DMS53 (cell line): ENCODE measurements at places on chromosomes 12 and 14.
A peak's percentile ranks its signal among the peaks of the same experiment; 100 is the strongest.

DNA sequence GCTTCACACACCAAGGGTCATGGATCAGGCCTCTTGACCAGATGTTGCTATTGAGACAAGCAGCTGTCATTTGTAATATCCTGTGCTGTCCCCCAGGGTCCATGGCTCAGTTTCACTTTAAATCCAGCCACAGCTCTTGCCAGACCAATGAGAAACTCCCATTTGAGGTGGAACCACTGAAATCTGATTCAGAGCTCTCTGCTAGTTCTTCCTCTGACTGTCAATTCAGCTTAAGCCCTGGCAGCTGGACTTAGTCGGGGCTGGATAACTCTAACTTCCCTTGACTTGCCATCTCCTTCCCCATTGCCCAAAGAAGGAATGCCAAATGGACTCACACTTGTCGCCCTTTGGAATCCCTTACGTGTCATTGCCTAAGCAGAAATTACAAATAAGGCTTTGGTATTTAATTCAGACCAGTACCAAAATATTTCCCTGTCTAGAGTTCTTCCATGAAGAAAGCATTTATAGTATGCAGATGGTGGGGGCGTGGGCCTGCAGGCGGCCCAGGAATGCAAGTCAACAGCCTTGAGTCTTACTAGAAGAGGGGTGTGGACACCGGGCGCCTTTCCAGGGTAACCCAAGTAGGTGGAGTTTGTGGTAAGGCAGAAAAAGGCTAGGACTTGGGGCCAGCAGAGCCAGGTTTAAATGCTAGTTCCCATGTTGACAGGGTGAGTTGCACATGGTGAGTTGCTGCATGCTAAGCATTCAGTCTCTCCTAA, 96.9 kb upstream of the TMPO start:
- no peak for DNase-seq

GRCh38 chr14:93744876-93745275, 43.4 kb downstream of the PRIMA1 start:
- no peak for DNase-seq

- peak; percentile 55 for DNase-seq
These were observed 713 bp downstream of the FRMD6 start for GRCh38 chr14:51652168-51653078.

DNA sequence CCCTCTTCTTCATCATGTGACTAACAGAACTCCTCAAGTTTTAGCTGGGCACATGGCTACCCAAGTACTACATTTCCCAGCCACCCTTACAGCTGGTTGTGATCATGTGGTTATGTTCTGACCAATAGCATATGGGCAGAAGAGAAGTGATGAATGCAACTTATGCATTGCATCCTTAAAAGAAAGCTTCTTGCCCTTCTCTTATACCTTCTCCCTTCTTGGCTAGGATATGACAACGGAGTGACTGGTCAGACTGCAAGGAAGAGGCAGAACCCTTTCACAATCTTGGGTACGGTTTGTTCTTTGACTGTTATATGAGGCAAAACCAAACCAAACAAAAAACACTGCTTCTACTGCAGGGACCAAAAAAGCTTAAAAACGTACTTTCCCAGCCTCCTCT, 66.5 kb upstream of the MAX start:
- no peak for DNase-seq

GRCh38 chr14:56056031-56056430, 62.2 kb upstream of the PELI2 start:
- no peak for DNase-seq

GRCh38 chr14:32374155-32374554, 45.1 kb downstream of the AKAP6 start:
- no peak for DNase-seq

DNA sequence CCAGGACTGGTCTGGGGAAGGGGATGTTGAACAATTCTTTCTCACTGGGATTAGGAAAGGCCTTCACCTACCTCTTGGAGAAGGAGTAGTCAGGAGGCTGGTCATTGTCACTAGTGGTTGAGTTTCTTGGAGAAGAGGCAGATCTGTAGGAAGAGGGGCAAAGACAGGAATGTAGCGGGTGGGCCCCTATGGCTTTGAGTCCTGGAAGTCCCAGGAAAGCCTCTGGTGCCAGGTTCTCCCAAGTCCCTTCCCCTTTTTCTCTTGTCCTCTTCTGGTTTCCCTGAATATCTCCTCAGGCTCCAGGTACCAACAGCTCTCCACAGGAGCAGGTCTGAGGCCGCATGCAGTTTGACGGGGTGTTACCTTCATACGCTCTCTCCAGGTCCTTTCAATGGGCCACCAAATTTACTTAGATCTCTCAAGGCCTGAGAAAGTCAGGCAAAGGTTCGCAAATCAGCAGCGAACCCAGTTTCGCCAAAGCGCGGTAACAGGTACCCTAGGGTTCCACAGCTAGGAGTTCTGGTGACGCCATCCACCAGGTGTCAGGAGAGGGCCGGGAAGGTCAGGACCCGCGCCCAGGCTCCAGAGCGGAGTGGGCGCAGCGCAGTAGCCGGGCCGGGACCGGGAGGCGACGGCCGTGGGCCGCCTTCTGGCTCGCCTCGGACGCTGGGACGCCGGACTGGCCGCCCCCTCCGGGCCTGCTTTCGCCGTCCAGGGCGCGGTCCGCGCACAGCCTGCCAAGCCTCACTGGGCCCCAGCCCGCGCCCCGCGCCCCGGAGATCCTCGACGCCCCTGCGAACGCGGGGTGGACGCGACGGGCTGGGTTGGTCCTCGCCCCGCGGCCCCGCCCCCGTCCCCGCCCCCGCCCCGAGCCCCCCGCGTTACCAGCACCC, 795 bp downstream of the SMAGP start:
- DNase-seq = peak; percentile 87

- no peak for DNase-seq
These were observed 5.8 kb upstream of the ITFG2 start for GRCh38 chr12:2806700-2807099.

- DNase-seq = peak; percentile 73
These were observed 15.1 kb downstream of the RNF41 start for GRCh38 chr12:56206452-56207166.

GRCh38 chr12:16606991-16607390, 1.0 kb upstream of the LMO3 start:
- peak; percentile 80 for DNase-seq

DNA sequence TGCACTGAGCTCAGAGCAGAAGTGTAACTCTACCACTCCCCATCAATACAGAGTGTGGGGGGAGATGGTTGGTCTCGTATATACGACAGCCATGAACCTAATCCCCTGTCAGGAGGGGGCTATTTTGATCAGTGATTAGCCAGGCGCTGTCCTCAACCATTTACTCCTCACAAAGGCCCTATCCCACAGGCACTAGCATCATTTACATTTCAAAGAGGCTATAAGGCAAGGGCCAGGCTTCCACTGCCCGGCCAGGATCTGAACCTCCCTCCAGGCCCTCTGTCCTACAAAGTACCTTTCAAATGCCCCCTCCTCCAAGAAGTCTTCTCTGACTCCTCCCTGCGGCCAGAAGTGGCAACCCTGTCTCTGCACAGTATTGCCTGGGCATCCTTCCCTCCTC, 74.7 kb downstream of the ITPK1 start:
- no peak for DNase-seq

DNA sequence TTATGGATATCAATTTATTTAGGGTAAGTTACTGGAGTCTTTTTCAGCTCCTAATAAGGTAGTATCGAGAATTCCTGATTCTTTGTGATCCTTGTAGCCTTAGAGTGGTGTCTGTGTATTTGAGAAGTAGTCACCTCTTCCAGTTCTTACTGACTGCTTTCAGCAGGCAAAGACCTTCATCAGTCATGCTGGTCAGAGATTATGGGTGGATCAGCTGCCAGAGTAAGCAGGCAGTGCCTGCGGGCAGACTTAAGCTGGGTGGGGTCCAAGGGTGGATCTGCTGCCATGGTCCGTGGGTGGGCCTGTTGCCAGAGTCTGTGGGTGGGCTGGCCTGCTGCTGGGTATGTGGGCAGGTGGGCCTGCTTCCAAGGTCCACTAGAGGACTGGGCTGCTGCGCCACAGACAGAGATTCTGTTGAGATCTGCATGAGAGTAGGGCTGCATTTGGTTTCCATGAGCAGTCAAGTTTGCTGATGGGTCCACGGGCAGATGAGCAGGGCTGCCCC, 188.7 kb downstream of the ANO2 start:
- DNase-seq = no peak

DNA sequence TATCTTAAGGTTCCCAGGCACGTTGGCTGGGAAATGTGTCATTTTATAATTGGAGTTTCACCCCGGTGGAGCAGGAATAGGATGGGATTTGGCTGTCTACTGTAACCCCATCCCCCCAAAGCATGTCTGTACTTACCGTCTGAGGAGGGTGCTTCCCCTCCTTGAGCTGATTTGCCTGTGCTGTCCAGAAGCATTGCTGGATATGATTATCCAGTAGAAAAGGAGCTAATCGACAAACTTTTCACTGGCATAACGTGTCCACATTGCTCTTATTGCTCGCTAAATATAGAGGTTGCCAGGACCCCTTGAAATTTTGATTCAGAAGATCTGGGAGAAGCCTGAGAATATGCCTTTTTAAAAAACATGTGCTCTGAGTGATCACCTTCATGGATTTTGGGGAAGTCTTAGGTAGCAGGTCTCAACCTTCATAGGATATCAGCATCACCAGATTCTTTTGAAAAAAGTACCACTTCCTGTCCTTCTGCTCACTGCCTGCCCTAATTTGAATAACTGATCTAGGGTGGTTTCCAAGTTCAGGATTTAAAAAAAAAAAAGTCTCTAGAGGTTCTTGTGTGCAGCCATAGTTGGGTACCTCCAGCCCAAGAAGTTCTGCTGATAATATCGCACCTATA, 80.4 kb upstream of the KCNA1 start:
- no peak for DNase-seq

DNA sequence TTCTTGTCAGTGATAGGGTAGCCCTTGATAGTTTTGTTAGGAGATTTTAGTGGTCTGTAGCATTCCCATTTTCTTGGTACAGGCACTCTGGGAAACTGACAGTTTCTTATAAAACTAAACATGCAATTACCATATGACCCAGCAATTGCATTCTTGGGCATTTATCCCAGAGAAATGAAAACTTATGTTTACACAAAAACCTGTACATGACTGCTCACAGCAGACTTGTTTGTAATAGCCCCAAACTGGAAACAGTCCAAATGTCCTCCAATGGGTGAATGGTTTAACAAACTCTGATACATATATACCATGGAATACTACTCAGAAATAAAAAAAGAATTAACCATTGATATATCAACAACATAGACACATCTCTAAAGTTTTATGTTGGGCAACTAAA, 75.5 kb downstream of the BORCS5 start:
- DNase-seq = peak; percentile 57

DNA sequence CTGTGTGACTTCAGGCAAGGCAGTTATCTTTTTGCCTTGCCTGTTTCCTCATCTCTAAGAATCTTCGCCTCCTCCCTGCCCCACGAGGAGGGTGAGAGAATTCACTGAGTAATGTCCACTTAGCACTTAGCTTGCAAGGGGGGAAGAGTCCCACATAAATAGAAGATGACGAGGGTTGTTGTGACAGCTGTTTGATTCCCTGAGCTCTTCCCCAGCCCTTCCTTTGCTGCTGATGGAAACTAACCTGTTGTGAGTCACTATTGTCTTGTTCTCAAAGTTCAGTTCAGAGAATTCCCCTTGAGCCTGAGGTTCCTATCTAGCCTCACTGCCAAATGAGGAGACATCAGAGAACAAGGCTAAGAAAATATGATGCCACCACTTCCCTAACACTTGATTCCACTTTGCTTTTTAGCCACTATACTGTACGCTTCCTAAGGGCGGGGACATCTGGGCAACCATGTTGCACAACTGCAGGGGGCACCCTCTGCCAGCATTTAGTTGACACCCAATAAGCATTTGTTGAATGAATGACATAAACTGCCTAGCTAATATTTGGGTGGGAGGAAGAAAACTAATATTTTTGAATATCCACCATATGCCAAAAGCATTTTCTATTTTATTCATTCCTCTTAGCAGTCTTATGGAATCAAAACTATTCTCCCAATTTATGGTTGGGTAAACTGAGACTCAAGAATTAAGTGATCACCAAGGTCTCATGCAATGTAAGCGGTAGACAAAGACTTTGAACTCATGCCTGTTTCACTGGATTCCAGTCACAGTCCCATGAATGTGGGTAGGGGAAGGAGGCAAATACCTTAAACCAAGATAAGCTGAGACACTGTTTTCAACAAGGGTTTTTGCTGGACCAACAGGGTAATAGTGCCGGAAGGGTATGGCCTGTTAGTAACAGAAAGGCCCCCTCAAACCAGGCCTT, 77.6 kb downstream of the ZFP36L1 start:
- peak; percentile 15 for DNase-seq

DNA sequence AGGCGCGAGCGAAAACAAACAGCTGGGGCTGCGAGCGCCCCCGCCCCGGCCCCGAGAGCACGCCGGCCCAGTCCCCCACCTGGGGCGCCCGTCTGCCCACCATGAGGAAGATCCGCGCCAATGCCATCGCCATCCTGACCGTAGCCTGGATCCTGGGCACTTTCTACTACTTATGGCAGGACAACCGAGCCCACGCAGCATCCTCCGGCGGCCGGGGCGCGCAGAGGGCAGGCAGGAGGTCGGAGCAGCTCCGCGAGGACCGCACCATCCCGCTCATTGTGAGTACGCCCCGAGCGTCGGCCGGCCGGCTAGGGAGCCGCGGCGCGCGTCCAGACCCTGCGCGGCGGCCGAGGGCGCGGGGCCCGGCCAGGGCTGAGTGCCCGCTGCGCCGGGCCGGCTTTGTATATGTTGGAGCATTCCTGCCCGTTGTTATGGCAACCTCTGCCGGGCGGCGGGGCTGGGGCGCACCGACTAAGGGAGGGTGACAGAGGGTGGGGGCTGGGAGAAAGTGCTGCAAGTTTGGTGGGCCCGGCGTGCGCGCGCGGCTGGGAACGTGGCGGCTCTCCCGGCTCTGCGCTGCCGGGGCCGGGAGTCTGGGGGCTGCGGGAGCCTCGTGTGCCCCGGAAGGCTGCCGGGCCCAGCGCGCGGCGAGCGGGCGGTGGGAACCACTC, 367 bp downstream of the GALNT16 start:
- DNase-seq = peak; percentile 69

- peak; percentile 62 for DNase-seq
These were observed 96.8 kb downstream of the SINHCAF start for GRCh38 chr12:31228811-31229792.

DNA sequence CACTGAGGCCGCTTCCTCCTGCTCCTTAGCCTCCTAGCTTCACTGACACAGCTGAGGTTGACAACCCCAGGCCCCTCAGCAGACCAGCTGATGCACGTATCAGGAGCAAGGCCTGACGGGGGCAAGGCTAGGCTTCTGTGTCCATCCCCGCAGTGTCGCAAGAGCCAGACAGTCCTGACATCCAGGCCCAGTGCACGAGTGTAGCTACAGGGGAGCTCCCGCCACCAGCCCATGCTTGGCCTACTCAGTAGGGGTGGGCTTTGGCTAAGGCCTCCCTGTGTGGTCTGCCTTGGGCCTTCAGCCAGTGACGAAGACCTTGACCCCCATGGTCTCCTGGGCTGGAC, 179.1 kb downstream of the DPF3 start:
- no peak for DNase-seq
